ENCODE measurements at places on chromosomes 11 and 22.

GRCh38 chr11:103397369-103397768, 288.1 kb downstream of the DYNC2H1 start:
- DNase-seq = no peak

DNA sequence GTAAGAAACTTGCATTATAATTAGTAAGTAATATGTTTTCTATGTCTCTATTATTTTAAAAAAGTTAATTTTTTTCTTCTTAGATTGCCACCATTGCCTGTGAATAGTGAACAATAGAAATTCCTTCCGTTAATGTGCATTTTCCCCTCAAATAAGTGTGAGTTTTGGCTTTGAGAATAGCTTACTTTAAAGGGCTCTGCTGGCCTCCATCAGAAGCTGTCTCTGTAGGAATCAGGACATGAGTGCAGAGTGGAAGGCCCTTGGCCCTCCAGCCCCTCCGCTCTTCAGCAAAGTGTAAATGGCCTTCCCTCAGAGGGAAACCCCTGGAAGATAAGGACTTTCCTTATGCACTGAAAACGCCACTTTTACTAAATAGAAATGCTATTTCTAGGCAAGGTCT, 24.1 kb upstream of the ADORA2A start:
- DNase-seq = no peak

GRCh38 chr11:18320617-18321016, 1.3 kb downstream of the HPS5 start:
- no peak for DNase-seq

DNA sequence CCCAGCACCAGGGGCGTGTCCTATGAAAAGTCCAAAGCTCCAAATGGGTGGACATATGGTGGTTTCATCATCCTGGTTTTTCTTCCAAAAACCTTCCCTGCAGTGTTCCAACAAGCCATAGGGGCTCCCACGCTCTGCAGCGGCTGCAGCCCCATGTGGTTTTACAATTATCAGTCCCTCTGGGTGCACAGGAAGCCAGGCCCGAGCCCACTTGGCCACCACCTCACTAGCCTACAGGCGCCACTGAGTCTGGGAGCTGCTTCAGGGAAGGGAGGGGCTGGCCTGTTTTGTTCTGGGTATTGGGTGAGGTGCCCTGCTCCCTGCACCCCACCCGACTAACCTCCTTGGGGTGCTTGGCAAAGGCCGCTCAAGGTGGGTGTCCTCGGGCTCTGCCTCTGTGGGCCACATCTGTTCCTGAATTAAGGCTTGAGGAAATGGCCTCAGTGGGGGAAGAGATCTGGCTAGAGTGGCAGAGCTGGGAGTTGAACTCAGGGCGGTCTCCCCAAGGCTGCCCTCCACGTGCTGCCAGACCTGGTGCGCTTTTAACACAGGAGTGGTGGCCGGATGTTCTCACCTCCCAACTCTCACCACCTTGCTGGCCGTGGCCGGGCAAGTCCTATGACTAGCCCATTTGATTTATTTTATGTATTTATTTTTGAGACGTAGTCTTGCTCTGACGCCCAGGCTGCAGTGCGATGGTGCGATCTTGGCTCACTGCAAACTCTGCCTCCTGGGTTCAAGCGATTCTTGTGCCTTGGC, 5.3 kb upstream of the CDC42BPG start:
- DNase-seq = no peak

GRCh38 chr11:970319-970871, 44.7 kb downstream of the AP2A2 start:
- DNase-seq = no peak
